Stimulated activated CD8-positive, alpha-beta memory T cell treated with anti-CD3 and anti-CD28 coated beads, Interleukin-7, amount 100 ng/mL, for 1 hour (primary cell): ENCODE measurements at places on chromosomes 5 and 9.

DNA sequence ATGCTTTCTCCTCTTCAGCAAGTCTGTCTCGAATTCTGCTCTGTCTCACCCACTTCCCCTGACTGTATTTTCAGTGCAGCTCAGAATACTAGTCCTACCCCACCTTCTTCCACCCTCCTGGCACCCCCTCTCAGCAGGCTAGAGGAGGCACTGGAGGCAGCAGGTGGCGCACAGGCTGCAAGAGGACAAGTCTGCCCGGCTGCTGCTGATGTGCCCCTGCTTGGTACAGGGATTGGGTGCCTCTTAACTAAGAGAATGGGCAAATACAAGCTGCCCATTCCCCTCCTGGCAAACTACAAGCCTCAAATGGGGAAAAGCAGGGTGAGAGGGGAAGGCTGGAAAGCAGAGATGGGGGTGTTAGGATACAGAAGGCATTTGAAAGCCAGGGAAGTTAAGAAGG lies 5.1 kb downstream of the TLN1 start:
- no peak for DNase-seq

DNA sequence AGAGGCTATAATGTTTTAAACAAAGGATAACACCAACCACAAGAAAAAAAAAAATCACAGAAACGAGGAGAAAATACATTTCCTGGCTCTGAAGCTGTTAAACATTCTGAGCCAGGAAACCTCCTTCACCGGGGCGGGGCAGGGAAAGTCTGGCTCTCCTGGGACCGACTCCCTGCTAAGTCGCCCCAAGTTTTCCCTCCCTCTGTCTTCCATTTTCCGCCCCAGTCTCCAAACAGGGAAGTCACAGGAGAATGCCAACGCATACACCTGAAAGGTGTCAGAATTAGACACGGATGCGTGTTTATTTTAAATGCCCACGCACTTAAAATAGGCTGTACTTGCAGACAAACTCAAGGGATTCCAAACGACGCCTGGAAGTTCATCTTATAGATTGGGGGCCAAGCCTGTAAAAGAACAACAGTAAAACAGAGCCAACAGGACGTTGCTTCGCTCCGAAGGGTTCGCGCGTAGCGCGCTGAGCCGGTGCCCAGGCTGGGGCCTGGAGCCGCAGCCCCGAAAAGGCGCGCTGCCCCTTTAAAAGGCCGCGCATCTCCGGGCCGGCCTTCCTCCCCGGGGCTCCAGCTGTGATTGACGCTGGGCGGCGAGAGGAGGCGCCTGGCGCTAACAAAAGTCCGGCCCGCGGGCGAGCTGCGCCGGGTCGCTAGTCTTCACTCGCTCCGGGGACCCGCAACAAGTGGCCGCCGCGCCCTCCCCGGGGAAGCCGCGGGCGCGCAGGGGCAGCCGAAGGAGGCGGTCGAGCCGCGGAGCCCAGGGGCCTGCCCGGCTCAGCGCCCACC lies at the start of gene FBXL7:
Gene FBXL7 (plus strand): TSS at position 653 of the 797 bp plus-strand sequence.
- DNase-seq, result no peak

DNA sequence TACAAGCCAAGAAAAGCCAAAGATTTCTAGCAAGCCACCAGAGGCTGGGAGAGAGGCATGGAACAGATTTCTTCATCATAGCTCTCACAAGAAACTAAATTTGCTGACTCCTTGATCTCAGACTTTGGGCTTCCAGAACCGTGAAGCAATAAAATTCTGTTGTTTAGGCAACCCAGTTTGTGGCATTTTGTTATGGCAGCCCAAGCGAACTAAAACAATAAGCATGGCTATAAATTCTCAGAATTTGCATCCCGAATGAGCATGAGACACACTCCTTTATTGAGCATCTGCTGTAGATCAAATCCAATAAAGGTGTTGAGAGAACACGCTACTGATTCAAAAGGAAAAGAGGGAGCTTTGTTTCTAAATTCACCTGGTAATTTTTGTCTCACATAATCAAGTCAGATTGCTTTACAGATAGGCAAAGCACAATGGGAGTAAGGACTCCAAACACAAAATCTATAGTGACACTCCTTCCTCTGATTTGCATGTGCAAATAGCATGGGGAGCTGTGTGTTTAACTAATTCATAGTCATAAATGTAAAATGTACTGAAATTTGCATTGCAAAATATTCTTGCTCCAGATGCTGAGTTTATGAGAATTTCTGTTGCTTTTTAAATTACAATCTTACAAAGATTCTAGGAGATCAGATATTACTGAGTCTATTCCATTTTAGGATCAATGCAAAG lies 308.7 kb downstream of the MED10 start:
- no peak for DNase-seq

DNA sequence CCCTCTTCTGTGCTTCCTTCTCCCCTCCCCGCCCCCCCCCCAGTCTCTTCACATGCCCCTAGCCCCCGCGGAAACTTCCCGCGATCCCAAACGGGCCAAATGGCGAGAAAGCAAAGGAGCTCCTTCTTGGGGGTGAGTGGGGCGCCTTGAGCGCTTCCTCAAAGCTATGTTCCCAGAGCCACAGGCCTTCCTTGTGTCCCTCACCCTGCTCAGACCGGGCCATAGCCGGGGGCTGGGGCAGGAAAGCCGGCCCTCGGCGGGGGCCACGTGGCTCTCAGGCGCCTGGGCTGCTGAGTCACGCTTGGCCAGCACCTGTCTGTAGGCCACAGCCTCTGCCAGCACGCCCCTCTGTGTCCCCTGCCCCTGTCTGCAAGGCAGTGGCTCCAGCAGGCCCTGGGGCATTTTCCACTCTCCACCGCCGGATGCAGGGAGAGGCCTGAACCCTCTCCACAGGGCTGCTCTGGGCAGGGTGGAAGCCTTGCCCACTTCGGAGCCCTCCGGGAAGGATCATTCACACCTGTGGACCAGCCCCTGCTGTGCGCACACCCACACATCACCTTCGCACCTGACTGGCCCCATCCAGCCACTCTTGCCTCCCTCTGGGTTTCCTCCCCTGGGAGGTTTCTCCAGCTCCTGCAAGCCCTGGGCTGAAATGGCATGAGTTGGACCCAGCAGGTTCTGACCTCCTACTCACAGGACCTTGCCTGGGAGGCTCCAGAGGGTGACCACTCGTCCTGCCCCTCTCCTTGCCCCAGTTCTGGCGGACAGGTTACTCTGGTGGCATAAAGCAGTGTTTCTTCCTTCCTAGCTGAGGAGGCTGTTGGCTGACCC lies 1.2 kb upstream of the SQSTM1 start:
- no peak for DNase-seq

DNA sequence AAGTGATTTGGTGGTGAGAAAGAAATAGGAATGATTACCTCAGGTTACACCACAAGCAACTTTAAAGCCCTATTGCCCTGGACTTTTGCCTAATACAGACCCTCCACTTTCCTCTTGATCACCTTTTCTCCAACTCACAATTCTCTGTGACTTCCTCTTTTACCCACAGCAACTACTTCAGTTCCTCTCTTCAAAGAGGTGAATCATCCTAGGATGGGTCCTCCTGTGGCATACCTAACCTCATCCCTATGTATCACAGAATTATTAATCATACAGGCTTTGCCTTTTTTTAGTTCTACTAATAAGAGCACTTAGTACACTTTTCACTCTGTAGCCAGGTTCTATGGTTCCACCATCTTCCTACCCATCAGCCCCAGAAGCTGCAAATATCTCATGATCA lies 19.6 kb upstream of the INSL6 start:
- no peak for DNase-seq

- DNase-seq, result no peak
These were observed 251.5 kb upstream of the TNC start for GRCh38 chr9:115369322-115369957.

DNA sequence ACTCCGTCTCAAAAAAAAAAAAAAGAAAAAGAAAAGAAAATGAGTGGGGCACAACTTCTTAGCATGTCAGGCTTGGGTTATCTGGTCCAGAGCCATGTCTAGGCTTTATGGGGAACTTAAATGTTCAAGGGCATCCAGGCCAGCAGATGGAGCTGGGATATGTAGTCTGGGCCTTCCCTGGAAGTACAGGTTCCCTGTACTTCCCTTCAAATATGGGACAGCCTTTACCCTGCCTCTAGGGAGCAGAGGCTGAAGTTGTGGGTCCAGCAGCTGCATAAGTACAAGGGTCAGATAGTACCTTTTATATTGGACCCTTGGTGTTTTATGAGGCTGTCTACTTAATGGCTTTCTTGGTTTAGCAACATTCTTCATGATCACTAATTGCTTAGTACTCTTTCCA lies 42.1 kb downstream of the FAF2 start:
- DNase-seq, result no peak

DNA sequence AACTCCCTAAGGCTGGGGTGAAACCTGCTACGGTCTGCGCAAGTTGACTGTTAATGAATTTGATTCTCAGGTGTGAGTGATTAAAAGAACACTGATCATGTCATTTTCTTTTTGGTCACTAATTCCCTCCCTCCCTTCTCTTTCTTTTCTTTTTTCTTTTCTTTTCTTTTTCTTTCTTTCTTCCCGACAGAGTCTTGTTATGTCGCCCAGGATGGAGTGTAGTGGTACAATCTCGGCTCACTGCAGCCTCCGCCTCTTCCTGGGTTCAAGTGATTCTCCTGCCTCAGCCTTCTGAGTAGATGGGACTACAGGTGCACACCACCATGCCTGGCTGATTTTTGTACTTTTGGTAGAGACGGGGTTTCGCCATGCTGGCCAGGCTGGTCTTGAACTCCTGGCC lies 2.6 kb downstream of the ANXA1 start:
- DNase-seq, result no peak

GRCh38 chr5:124708086-124708485 lies 38.4 kb downstream of the ZNF608 start:
- DNase-seq, result no peak

DNA sequence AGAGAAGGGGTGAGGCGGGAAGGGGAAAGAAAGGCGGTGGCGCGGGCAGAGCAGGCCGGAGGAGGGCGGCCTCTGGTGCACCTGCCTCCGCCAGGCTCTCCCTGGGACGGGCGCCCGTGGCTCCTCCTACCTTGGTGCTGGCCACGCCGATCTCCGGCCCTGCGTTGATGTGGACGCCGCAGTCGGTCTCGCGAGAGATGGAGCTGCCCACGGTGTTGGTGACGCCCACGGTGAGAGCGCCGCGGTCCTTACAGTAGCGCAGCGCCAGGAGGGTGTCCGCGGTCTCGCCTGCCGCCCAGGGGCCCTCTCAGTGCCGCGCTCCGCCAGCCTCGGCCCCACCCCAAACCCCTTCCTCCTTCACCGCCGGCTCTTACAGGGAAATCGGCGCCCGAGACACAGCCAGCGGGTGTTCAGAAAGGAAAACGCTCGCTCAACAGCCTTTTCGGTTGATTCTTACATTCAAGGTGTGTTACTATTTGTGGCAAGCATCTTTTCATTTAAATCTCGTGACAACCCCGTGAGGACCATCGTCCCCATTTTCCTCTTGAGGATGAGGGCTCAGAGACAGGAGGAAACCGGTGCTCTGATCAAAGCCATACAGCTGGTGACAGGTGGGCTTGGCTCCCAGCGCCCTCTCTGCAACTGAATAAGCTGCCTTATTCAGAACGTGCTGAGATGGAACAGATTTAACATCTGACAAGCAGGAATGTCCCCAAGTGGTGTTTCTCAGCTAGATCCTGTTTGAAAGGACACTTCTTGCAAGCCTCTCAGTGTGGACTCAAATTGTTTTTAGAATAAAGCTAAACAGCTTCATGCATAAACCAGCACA lies 22.0 kb upstream of the MAPK9 start:
- no peak for DNase-seq

DNA sequence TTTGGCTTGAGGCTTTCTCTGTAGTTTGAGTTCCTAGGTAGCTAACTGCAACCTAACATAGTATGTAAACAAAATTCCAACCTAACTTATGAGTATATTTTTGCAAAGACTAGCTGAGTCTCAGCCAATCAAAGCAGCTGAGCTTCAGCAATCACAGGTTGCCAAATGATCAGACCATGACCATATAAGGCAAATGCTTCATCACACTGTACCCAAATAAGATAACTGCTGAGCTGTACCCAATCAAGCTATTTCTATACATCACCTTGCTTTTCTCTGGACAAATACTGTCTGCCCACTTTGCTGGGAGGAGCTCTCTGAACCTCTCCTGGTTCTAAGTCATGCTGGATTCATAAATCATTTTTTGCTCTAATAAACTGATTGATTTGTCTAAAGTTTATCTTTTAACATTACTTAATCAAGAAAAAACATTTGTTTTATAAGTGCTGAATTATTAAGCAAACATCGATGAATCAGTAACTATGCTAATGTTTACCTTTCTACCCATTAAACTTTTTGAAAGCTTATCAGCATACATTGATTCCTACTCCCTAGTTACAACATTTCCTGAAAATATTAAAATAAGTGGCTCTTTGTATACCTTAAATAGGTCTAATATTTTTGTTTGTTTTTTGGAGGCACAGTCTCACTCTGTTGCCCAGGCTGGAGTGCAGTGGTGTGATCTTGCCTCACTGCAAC lies 129.7 kb upstream of the PCA3 start:
- DNase-seq, result no peak

DNA sequence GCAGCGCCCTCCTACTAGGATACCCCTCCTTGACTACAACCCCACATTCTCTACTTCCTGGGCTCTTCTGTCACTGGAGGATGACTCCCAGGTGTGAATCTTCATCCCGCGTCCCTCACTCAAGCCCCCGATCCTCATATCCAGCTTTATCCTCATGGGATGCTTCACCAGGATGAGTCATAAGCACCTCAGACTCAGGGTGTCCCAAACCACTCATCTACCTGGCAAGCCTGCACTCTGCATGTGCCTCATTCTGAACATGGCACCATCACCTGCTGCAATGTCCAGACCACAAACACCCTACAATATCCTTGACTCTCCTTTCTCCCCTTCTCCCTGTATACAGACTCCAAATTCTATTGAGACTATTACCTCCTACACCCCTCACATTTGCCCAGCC lies 1.5 kb upstream of the TGFBI start:
- DNase-seq, result no peak

GRCh38 chr5:145912594-145912993 lies 23.8 kb upstream of the SH3RF2 start:
- DNase-seq, result no peak
